Midbrain (tissue), 1 donor: ENCODE measurements at places on chromosomes 12 and 14.

GRCh38 chr12:114445401-114446323, 39.7 kb upstream of the TBX5 start:
- DNase-seq, result no peak

- no peak for DNase-seq
These were observed 653 bp downstream of the PA2G4 start for GRCh38 chr12:56104815-56105608.

DNA sequence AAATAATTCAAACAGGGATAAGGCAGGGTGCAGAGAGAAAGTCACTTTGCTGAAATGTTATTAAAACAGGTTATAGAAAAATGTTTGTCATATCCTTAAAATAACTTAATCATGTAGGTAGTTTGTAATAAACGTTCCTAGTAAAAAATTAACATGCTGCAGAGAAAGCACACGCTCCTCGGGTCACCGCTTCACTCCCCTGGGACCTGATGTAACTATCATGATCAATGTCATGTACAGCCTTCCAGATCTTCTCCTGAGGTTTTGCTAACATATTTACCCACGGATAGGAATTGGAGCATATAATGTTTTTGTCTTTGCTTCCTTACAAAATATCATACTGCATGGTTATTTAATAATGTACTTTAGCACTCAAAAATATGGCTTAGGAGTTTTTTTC, 285.1 kb upstream of the TMEM132C start:
- DNase-seq, result no peak

DNA sequence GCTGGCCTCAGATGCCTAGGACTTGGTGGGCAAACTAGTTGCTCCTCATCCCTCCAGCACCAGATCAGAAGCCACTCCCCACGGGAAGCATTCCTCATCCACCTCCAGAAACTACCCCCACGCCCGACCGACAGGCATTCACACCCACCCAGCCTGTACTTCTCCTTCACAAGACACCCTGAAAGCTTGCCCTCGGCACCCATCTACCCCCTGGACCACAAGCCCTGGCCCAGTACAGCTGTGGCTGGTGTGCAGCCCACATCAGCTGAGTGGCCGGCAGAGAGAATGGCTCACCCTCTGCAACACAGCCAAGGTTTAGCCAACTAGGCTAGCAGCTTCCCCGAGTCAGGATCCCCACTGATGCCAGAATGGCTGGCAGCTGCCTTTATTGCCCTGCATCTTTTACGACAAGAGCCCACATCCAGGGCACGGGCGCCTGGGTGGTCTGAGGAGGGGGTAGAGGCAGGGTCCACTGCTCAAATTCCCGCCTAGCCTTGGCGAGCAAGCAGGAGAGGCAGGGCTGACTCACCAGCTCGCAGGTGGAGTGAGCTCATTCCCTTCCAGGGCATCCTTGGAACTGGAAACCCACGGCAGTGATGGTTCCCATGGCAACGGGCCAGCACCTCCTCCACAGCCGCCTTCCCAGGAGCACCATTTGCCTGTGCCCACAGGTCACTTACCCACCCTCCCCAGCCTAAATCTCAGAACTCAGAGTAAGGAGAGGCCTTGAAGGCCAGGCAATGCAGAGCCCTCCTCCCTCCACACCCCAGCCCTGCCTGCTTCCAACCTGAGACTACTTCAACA, 17.1 kb downstream of the ACTN1 start:
- no peak for DNase-seq

GRCh38 chr12:90839346-90839745, 115.6 kb downstream of the CCER1 start:
- no peak for DNase-seq

DNA sequence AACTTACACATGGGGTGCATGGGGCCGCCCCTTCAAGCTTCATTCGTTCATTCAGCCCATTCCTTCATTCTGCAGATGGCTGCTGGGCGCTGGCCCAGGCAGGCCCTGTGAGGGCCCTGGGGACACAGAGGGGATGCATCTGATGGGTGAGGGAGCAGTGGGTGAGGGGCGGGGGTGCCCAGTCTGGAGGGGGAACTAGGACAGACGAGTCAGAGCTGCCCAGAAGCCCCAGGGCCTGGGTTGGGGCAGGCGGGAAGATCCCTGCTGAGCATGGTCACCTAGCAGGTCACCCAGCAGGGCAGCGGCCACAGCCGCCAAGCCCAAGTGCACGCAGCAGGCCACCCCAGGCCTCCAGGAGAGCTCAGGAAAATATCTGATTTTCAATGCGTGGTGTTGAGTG, 14.1 kb downstream of the TRMT61A start:
- no peak for DNase-seq

DNA sequence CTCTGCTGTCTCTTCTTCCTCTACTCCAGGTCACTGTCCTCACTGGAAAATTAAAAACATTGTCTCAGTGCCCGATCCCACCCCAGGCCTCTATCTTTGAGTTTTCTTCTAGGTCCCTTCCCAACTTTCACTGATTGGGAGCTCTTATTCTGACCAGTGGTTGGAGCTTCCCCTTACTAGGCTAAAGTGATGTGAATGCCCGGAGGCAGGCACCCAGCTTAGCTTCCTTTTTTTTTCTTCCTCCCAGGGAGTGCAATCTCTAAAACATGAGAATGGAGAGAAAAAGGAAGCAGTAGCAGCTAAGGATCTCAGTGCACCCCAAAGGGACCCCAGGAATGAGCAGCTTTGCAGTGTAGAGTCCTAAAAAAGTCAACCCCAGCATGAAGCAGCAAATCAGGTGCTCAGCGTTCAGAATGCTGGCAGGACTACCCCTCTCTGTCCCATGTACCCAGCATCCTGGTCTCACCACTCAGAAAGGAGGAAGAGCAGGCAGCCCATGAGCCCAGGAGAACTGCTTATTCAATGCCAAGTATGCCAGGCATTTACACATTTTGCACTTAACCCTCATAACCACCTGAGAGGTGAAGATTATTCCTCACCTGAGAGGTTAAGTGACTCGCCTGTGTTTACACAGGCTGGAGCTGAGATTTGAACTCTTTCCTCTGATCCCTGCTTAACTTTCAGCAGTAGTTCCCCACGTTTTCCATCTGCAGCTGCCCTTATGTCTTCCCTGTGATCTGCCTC, 146.2 kb upstream of the PWP1 start:
- no peak for DNase-seq

GRCh38 chr12:93419388-93420034, 22.2 kb downstream of the UBE2N start:
- peak; percentile 26 for DNase-seq

GRCh38 chr14:104677512-104678332, 11.7 kb upstream of the INF2 start:
- DNase-seq, result peak; percentile 55

GRCh38 chr12:52338241-52338960, 17.2 kb upstream of the KRT83 start:
- no peak for DNase-seq

DNA sequence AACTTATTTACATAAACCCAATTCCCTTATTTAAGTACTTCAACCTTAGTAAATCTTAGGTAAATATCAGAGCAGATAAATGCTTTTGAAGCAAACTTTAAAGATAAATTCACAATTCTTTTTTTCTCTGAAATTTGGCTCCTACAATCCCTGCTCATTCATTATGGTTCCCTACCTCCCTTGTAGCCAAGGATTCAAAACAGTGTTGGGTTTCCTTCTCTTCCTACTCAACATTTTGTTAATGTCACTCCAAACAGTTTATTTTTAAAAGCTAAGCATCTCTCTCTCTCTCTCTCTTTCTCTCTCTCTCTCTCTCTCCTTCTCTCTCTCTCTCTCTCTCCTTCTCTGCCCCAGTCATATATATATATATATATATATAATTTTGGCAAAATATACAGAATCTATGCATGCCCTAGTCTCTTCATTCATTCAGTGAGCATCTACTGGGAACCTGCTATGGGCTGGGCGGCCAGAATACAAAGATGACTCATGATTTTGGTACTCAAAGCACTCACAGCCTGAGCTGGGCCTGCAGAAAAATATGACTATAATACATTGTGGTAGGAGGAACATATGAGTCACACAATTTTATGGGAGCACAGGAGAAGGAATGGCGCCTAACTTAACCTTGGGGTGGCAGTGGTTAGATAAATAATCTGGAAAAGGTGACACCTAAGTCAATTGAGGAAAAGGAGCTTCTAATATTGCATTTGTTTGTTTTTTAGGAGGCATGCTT, 123.7 kb upstream of the DHRS4 start:
- no peak for DNase-seq

GRCh38 chr14:59123975-59124374, 64.5 kb upstream of the DAAM1 start:
- peak; percentile 32 for DNase-seq

- DNase-seq, result no peak
These were observed 211.6 kb upstream of the SFSWAP start for GRCh38 chr12:131499160-131499863.

DNA sequence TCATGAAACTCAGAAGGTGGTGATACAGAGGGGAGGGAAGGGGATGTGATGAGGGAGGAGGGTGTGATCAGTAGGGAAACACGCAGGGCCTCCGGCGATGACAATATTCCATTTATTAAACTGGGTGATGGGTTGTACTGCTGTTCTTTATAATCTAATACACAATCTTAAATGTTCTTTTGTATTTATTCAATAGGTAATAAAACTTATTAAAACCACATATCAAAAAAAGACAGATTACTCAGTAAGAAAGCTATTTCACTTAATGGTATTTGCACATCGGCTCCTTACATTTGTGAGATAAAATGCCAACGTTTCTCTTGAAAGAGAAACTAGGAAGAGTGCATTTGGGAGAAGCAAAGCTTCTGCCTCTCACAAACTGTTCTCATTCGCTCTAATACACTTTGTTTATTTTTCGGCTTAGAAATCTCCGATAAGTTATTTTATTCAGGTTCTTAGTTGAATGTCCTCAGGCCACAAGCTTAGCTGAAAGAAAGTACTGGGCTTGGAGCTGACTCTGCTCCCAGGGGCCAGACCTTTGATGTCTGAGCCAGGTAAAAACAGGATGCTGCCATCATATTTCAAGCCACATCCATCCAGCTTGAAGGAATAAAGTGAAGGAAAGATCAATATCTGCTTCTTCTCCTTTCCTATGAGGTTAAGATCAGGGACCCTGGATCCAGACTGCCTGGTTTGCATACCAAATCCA, 17.5 kb downstream of the STON2 start:
- DNase-seq, result peak; percentile 10

GRCh38 chr12:107894589-107894988, 120.1 kb downstream of the ASCL4 start:
- DNase-seq, result no peak

DNA sequence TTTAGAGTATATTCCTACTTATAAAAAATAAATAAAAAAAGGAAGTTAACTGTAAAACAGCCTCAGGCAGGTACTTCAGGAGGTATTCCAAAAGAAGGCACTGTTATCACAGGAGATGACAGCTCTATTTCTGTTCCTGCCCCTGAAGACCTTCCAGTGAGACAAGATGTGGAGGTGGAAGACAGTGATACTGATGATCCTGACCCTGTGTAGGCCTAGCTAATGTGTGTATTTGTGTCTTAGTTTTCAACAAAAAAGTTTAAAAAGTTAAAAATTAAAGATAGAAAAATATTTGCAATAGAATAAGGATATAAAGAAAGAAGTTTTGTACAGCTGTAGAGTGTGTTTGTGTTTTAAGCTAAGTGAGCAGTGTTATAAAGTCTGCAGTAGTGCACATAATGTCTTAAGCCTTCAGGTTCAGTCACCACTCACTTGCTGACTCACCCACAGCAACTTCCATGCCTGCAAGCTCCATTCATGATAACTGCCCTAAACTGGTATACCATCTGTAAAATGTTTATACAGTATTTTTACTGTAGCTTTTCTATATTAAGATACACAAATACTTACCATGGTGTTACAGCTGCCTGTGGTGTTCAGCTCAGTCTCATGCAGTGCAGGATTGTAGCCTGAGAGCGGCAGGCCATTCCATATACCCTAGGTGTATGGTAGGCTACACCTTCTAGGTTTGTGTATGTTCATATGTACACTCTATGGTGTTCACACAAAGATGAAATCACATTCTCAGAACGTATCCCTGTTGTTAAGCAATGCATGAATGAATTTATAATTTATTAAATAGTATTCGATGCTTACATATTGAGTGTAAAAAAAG, 121.1 kb downstream of the ANO6 start:
- DNase-seq, result no peak

GRCh38 chr14:104658325-104658712, 31.1 kb upstream of the INF2 start:
- no peak for DNase-seq

DNA sequence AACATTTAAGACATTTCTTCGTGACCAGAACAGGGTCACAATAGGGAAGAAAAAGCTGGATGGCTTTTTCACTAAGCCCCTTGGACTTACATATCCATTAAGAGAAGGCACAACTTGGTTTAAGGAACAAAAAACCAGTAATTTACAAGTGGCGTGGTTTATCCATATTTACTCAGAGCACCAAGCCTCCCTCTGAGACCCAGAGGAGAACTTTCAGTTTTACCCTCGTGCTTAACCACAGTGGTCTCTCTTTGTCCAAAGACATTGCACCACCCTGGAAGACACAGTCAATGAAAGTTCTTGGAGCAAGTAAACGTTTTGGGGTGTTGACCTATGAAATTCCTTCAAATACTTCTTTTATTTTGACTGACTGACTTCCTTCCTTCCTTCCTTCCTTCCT, 52.5 kb downstream of the SSPN start:
- no peak for DNase-seq

DNA sequence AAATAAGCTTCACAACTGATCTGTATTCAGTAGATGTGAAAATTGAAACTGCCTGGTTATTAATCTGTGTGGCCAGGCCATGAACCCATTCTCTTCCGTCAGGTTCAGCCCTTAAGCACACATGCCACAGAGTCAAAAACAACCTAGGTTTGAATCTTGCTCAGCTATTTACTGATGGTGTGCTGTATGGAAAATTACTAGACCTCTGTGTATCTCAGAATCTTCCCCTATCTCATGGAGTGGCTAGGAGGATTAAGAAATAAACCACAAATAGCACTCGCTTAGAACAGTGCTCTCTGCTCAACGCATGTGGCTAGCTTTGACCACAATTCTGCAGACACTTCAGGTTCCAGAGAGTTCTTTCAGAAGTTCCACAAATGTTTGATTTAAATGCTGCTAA, 240.7 kb upstream of the PLEKHG7 start:
- peak; percentile 39 for DNase-seq
